ENCODE measurements at places on chromosomes 13 and 19. TPM values are rescaled to one million over a fixed set of nuclear protein-coding genes. Genes with fewer than 3 reads are reported as not detected.

DNA sequence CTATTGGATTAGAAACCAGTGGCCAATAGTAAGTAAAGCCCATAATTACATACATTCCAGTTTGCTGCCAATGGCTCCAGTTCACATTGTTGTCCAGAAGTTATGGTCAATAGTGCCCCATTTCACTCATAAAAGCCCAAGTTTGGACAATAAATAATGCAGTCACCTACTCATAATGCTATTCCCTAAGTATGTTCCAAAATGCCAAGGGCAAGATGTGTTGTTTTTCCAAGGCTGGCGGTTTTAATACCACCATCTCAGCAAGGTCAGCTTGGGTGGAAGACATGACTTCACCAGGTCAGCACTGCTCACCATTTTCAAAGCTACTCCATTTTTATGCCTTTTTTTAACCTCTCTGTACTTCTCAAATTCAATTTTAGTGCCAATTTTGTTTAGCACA is 32.7 kb downstream of the KCTD12 start:
- DNase-seq: no peak

DNA sequence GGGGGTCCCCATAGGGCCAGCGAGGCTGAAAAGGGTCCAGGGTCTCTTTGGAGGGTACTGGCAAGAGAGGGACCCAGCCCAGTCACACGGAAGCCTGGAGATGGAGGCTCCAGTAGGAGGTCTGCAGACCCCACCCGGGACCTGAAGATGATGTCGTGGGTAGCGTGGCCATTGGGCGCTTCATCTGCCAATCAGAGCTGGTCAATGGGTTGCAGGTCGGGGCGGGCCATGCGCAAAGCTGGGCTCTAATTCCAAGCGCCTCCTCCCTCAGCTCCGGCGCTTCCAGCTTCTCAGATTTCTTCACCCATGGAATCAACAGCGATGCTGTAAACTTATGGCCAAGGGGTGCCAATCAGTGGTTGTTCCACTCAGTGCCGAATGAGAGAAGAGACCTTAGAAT is 10.9 kb downstream of the SIGLEC12 start:
- no peak for DNase-seq

- no peak for DNase-seq
Measured at GRCh38 chr19:14482172-14482941, 7.2 kb upstream of the PTGER1 start.

DNA sequence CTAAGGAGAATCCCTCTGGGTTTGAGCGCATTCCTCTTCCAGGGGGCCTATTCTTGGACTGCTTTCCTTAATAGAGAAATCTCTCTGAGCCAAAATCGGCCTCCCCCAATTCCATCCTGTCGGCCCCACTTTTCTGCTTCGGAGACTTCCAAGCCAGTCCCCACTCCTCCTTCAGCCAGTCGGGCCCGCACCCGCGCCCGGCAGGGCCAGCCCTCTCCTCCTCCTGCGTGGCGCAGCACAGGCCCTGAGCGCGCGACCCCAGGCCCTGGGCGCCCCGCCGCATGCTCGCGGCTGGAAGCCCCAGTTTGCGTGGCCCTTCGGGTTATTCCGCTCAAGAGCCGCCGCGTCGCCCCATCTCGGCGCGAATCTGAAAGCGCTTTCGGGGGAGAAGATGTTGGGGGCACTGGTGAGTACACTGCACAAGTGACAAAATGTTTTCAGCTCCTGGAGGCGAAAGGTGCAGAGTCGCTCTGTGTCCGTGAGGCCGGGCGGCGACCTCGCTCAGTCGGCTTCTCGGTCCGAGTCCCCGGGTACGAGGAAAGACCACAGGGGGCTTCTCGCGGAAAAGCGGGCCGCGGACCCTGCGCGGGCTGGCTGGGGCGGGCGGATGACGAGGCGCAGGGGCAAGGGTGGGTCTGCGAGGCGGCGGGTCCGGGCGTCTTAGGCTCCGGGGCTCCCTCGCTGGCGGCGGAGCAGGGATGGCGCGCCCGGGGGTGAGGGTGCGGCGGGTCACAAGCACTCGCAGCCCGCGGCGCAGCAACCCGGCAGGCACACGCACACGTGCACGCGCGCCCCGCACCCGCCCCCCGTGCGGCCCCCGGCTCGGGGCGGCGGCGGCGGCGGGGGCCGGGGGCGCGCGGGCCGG is at the start of gene IL17D:
TSS of gene IL17D (plus strand) at position 785 of the 865 bp plus-strand sequence. CDS start 303 bp downstream, outside the sequence.
- no peak for DNase-seq

The ENOX1 gene
- 7.5 TPM for total RNA-seq

The EPSTI1 gene
- total RNA-seq: 2.3 TPM

The GAS6 gene
- total RNA-seq: 181 TPM

Data from Right ventricle myocardium superior (tissue), 1 donor.